Activated CD4-positive, alpha-beta T cell treated with anti-CD3 and anti-CD28 coated beads, Interleukin-2, amount 50 U/mL, for 4 hours (primary cell): ENCODE measurements at places on chromosomes 2 and 18.

- no peak for DNase-seq
These were observed 128.7 kb downstream of the CTIF start for GRCh38 chr18:48667276-48668254.

GRCh38 chr2:151775057-151775740, 40.9 kb upstream of the NEB start:
- no peak for DNase-seq

GRCh38 chr2:120538691-120539423, 192.9 kb downstream of the INHBB start:
- no peak for DNase-seq

GRCh38 chr18:62631173-62631572, 84.2 kb upstream of the PHLPP1 start:
- DNase-seq, result no peak

DNA sequence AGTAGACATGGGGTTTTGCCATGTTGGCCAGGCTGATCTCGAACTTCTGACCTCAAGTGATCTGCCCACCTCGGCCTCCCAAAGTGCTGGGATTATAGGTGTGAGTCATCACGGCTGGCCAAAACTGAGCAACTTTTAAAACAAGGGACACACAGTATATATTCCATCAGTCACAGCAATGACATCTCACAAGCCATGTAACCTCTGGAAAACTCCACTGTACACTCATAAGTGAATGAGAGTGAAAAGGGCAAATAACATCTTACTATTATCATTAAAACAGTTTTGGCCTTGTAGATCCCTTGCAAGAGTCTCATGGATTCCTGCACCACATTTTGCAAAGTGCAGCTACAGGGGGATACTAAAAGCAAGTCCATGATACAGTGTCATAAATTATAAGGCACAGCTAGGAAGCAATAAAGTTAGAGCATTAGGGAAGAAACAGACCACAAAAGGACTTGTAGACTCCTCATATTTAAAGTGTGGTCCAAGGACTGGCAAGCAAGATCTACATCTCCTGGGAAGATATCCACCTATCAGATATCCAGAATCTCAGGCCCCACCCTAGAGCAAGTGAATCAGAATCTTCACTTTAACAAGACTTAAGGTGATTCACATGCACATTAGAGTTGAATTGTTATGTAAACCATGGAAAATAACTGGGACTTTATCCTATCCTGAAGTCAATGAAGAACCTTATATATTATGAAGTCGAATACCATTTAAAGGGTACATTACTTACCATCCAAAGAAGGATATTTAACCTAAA, 5.7 kb downstream of the SMC6 start:
- DNase-seq, result no peak

- DNase-seq, result no peak
These were observed 57.6 kb upstream of the SERTAD2 start for GRCh38 chr2:64711252-64711800.

- DNase-seq, result no peak
These were observed 395.7 kb upstream of the ST6GAL2 start for GRCh38 chr2:107281637-107282036.

DNA sequence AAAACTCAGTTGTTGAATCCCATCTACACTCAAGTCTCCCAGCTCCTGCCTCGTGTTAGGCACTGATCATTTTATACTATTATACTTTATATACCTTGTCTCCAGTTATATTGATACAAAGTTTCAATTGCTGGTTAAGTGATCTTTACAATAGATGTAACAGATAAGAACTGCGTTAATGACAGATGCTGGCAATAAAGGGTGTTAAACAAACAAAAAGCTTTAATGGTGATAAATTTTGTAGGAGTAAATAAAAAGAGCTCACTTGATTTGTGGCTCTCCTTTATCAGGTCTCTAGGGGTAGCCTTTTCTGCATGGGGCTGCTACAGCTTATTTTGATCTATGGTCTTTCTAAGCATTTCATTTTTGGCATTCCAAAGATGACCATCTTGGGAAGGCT, 106.9 kb upstream of the GAREM1 start:
- DNase-seq, result no peak

DNA sequence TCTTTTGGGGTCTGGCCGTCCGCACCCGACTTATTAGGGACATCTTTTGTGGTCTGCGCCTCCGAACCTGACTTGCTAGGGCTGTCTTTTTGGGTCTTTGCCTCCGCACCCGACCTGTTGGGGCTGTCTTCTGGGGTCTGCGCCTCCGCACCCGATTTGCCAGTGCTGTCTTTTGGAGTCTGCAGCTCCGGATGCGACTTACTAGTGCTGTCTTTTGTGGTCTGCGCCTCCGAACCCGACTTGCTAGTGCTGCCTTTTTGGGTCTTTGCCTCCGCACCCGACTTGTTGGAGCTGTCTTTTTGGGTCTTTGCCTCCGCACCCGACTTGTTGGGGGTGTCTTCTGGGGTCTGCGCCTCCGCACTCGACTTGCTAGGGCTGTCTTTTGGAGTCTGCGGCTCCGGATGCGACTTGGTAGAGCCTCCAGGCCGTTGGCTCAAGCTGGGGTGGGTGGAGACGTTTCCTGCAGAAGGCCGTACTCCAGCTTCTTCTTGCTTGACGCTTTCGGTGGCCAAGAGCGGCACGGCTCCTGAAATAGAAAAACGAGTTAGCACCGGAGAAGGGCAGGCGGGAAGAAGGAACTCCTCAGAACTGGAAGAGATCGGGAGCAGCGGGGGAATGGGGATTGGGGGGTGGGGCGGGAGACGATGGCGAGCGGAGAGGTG, 498 bp downstream of the TGOLN2 start:
- peak; percentile 21 for DNase-seq

- no peak for DNase-seq
These were observed 56.6 kb downstream of the INHBB start for GRCh38 chr2:120402508-120402907.

DNA sequence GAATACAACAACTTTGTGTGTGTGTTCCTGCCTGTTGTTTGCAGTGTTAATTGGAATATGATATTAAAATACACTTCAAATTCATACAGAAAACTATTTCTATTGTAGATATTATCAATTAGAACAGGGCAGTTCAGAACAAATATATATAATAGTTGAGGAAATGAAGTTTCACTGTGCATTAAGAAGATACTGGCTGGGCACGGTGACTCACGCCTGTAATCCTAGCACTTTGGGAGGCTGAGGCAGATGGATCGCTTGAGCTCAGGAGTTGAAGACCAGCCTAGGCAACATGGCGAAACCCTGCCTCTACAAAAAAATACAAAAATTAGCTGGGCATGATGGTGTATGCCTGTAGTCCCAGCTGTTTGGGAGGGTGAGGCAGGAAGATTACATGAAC, 79.3 kb downstream of the ASAP2 start:
- no peak for DNase-seq

- DNase-seq, result no peak
These were observed 16.6 kb downstream of the ATOH8 start for GRCh38 chr2:85770369-85770768.

- DNase-seq, result no peak
These were observed 45.8 kb downstream of the INPP5D start for GRCh38 chr2:233105930-233106329.

DNA sequence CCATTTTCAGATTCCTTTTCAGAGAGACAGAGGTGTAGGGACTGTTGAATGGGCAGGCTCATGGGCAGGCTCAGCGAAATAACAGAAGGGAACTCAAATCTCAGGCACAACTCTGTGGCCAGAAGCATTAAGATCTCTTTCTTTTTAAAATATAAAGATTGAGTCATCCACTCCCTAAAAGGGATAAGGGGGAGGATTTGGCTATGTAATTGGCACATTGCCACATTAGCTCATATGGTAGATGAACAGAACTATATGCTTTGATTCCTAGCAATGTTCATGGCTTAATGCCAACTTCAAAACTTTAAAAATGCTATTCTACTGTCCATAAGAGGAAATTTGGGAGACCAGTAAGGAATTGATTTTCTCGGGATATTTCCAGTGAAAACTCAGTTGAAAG, 53.8 kb upstream of the SLC5A7 start:
- DNase-seq, result no peak

DNA sequence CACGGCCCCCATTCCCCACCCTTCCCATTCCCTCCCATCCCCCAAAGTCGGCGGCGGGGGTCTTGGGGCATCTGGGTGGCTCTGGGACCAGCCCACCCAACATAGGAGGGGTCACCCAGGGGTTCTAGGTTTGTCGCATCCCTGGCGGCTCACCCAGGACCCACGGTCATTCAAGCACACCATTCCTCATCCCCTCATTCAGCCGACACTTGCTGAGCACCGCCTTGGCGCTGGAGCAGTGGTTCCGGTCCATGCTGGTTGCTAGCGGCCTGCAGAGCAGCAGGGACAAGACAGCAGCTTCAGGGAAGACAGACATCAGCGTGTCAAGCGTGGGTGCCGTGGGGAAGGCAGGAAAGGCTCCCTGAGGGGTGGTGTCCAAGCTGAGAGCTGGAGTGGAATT, 50.5 kb upstream of the OTOS start:
- DNase-seq, result no peak

DNA sequence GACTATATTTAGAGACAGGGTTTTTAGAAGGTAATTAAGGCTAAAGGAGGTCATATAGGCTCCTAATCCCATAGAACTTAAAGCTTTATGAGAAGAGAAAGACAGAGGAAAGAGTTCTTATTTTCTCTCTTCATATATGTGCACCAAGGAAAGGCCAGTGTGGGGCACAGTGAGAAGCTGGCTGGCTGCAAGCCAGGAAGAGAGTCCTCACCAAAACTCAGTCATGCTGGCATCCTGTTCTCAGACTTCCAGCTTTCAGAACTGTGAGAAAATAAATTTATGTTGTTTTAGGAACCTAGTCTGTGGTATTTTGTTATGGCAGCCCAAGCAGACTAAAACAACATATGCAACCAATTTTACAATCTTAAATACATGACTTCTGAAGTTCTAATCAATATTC, 31.5 kb upstream of the ATIC start:
- no peak for DNase-seq

- no peak for DNase-seq
These were observed 57.9 kb downstream of the LIPG start for GRCh38 chr18:49619801-49620200.

- DNase-seq, result no peak
These were observed 62.8 kb upstream of the UPP2 start for GRCh38 chr2:158038901-158039300.

DNA sequence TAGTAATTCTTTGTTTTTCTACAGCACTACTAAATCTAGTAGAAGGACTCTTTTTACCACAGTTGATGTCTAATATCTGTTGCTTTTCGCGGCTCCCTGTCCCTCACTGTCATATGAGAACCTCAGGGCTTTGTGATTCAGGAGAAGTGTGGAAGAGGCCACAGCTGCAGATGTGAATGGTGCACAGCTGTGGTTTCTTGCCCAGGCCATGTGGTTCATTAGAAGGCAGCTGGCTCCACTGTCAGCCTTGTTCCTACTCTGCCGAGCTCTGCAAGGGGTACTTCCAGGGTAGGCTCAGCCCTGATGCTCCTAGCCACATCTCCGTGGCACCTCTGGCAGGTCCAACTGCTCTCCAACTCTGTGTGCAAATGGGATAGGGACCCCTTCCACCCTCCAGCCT, 83.9 kb downstream of the APOB start:
- no peak for DNase-seq

DNA sequence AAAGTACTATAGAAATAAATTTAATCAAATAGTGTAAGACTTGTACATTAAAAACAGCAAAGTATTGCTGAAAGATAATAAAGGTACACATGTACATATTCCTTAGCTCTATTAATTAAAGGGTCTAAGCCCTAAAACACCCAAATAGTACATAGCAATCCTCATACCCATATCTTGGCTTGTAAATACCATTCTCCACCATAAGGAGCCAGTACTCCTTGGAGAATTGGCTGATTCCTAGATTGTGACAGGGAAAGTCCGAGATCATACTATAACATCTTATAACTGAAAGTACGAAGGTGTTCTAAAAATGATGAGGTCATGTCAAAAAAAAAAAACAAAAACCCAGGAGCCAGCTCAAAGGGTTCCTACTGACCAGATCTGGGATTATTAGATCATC, 614.6 kb downstream of the SUCLG1 start:
- DNase-seq, result no peak

- no peak for DNase-seq
These were observed 80.3 kb upstream of the HAAO start for GRCh38 chr2:42872721-42873120.

- DNase-seq, result no peak
These were observed 132.4 kb upstream of the CAVIN2 start for GRCh38 chr2:191979221-191979730.

DNA sequence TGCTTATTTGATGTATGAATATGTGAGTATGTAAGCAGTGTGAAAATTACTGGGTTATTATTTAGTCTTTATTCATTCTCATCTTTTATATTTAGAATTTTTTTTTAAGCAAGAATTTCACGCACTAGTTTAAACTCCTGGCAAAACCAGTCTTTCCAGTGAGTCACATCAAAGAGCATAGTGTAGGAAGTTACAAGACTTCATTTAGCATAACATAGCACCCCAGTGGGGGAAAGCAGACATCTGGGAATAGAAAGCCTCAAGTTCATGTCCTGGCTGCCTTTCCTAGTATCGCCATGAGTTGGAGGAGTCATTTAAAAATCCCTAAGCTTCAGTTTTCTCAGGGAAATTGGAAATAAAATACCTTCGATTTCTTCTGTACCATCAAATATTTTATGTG, 408.3 kb downstream of the NUP35 start:
- DNase-seq, result no peak

- DNase-seq, result peak; percentile 84
These were observed 810 bp upstream of the RBFA start for GRCh38 chr18:80033181-80034067.

DNA sequence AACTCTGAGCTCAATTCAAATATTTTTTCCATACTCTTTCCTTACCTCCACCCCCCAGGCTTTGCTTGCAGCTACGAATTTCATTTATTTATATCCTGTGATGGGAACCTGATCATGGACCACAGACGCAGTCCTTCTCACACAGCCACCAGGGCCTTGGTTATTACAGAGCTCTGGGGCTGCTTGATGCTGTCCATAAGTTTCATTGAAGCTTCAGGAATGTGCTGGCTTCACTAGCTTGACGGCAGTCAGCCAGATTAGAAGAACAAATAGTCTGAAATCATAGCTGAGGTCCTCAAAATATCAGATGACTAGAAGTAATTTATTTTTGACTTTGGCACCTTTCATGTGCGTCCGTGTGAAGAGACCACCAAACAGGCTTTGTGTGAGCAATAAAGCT, 104.9 kb downstream of the VWA3B start:
- DNase-seq, result no peak

DNA sequence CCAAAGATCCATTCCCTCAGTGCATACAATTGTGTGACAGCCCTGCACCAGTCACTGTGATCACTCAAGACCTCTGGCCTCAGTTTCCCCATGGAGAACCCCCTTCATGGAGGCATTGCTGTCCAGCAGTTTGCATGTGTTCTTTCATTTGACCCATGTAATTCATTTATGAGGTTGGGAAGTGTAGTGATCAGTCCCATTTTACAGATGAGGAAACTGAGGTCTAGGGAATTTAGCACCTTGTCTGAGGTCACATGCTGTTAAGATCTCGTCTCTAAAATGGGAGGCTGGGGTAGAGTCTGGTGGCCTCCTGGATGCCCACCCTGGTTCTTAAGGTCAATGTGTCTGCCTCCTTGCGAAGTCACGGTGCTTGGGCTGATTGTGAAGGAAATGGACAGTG, 19.1 kb downstream of the LDLRAD4 start:
- DNase-seq, result no peak

- DNase-seq, result no peak
These were observed 544.0 kb downstream of the STK39 start for GRCh38 chr2:167703441-167703840.
